Hepatocyte (in vitro differentiated cells): ENCODE measurements at places on chromosomes 4 and X.

GRCh38 chrX:30821116-30821515 is 67.9 kb downstream of the TAB3 start:
- no peaks in the 10 kb centered on the region for H3K4me1 ChIP-seq
- DNase-seq: no peak
- H3K36me3 ChIP-seq: no peaks in the 10 kb centered on the region
- H3K27ac ChIP-seq: no peak overlapping the region
- no peak overlapping the region for H3K4me3 ChIP-seq

DNA sequence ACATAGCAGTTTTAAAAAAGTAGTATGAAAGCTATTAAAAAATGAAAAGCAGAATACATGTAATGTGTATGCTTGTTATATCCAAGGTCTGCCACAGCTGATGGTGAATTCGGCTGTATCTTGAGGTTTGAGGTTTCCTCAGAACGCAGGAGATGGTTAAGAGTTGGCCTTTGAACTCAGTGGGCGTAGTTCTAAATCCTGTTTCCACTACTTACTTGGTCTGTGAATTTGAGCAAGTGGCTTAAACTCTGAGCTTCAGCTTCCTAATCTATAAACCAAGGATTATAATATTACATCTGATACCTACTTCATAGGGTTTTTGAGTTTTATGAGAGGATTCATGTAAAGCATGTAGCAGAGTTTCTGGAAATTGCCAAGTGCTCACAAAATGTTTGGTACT is 125.2 kb downstream of the STIM2 start:
- no peaks in the 10 kb centered on the region for H3K27me3 ChIP-seq
- DNase-seq: no peak
- H3K4me3 ChIP-seq: no peak overlapping the region
- H3K36me3 ChIP-seq: no peaks in the 10 kb centered on the region
- H3K4me1 ChIP-seq: no peaks in the 10 kb centered on the region

DNA sequence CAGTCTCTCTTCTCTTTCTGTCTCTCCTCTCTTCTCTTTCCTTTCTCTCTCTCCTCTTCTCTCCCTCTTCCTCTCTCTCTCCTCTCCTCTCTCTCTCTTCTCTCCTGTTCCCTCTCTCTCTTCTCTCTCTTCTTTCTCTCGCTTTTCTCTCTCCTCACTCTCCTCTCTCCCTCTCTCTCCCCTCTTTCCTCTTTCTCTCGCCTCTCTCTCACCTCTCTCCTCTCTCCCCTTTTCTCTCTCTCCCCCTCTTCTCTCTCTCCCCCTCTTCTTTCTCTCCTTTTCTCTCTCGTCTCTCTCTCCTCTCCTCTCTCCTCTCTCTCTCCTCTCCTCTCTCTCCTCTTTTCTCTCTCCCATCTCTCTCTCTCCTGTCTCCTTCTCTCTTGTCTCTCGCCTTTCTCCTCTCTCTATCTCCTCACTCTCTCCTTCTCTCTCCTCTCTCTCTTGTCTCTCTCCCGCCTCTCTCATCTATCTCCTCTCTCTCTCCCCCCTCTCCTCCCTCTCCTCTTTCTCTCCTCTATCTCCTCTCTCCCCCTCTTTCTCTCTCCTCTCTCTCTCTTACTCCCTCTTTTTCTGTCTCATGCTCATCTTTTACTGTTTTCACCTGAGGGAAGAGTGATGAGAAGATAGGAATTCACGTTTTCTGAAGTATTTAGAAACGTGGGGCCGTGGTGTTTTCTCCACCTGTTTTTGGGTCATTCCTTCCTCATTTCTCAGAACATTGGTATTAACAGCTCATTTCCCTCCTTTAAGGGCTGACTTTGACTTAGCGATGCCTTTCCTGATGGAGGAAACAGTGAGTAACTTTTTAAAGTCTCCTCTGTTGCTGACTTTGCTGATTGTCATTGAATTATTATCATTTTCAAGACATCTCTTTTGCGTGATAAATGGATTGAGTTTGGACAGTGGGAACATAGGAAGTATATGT is 80.6 kb upstream of the CD99 start:
- no peaks in the 10 kb centered on the region for H3K36me3 ChIP-seq
- no peaks in the 10 kb centered on the region for H3K27me3 ChIP-seq
- DNase-seq: peak; percentile 17
- peak overlapping the region; percentile 92 for H3K4me3 ChIP-seq
- H3K4me1 ChIP-seq: peaks cover 11% of the 10 kb centered on the region
- H3K27ac ChIP-seq: peak overlapping the region; percentile 97

DNA sequence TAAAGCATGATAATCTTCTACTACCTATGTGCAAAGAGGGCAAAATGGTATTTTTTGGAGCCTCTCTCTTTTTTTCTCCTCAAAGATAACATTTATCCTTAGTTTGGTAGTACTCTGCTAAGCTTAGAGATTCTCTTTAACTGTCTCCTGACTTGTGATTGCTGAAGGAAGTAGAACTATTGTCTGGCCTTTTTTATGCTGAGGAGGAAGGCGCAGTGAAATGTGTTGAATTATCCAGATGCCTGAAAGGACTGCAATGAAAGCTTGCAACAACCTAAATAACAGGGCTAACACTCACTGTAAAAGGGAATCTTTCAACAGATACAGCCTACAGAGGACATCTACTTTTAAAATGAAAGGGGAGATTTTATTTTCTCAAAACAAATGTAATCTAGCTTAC is 59.5 kb upstream of the CCDC160 start:
- H3K27ac ChIP-seq: no peak overlapping the region
- no peaks in the 10 kb centered on the region for H3K36me3 ChIP-seq
- H3K27me3 ChIP-seq: peaks cover 16% of the 10 kb centered on the region
- no peak for DNase-seq
- H3K4me3 ChIP-seq: no peak overlapping the region

DNA sequence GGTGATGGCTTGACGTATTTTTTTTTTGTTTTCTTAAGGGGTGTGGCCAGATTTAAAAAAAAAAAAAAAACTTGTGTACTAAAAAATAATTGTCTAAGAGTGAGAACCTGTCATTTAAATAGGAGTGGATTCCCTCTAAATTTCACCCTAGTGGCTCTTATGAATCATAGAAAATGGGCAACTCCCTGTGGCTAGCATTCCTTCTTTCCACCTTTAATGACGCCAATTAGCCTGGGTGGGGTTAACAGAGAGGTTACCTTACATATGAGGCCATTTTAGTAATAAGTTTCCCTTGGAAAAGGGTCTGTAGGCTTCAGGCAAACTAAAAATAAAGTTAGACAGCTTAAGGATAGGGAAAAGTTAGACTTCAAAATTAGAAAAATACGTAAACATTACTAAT is 223.5 kb upstream of the FAM241A start:
- H3K27me3 ChIP-seq: no peaks in the 10 kb centered on the region
- DNase-seq: no peak
- no peak overlapping the region for H3K4me3 ChIP-seq
- no peaks in the 10 kb centered on the region for H3K4me1 ChIP-seq
- no peak overlapping the region for H3K27ac ChIP-seq
